CD14-positive monocyte (primary cell): ENCODE measurements at places on chromosomes 6 and 20. TPM values are rescaled to one million over a fixed set of nuclear protein-coding genes. Genes with fewer than 3 reads are reported as not detected.

HLA-E gene
- 944 TPM for polyA plus RNA-seq

HMGN3 gene
- polyA plus RNA-seq, result 32.7 and 63.9 TPM in 2 replicates

FNDC11 gene
- not detected for polyA plus RNA-seq

TLDC2 gene
- polyA plus RNA-seq, result not detected

ARMC12 gene
- not detected for polyA plus RNA-seq

SLC35D3 gene
- not detected for polyA plus RNA-seq

NFATC2 gene
- 0.11 and 0.13 TPM in 2 replicates for polyA plus RNA-seq

PREX1 gene
- 24.3 TPM for polyA plus RNA-seq

CAP2 gene
- not detected in 2 replicates for polyA plus RNA-seq

BEND3 gene
- 0.24 TPM for polyA plus RNA-seq

TPBG gene
- 0.39 TPM for polyA plus RNA-seq
